Activated T-cell treated with anti-CD3 and anti-CD28 coated beads, Interleukin-2, amount 50 U/mL, for 4 hours (primary cell): ENCODE measurements at places on chromosomes 11 and 22.

GRCh38 chr11:121236115-121237001 lies 56.2 kb upstream of the SC5D start:
- DNase-seq, result no peak

DNA sequence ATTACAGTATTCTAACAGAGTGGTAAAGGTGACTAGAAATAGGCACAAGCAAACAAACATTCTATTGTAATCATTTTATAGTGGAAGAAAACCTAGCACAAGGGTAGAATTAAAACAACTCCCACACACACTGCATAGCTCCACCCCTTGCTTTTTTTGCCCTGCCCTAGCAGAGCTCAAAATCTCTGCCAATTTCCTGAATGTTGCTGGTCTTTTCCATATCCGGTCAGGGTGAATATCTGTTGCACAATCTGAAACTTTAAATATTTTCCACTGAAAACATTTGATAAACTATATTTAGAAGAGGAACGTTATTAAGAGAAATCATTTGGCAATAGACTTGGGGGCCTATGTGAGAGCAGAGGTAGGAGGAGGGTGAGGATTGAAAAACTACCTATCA lies 2.7 kb downstream of the SPA17 start:
- DNase-seq, result no peak

- DNase-seq, result no peak
These were observed 24.7 kb downstream of the NCF4 start for GRCh38 chr22:36885474-36885873.

DNA sequence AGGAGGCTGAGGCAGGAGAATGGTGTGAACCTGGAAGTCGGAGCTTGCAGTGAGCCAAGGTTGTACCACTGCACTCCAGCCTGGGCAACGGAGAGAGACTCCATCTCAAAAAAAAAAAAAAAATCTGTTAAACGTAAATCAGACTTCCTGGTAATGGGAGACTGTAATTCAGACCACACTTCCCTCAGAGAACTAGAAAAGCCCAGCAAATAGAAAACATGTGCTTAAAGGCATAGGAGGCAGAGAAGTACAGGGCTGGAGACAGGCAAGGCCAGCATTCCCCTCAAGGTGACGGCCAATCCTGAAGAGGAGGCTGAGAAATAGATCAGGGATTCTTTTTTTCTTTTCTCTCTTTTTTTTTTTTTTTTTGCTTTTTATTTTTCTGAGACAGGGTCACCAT lies 8.2 kb downstream of the GGT5 start:
- DNase-seq, result no peak

- DNase-seq, result no peak
These were observed 45.3 kb downstream of the SMIM38 start for GRCh38 chr11:69201066-69201365.

DNA sequence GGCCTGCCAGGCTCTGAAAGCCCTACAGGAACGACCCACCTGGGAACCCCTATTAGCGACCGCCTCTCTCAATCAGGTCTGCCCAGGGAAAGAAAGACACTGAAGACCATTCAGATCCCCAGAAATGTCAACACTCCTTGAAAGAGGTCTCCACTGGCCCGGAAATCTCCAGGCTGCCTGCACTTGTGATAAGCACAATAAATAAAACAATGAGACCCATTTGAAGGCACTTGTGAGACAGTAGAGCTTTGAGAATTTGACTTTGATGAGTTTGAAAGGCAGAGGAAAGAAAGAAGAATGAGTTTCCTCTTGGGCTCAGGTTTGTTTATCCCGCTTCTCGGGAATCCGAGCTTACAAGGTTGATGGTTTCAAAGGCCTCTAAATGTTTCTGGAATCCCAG lies 416.3 kb downstream of the BUD13 start:
- DNase-seq, result no peak
